Lung (tissue), 17 donors: ENCODE measurements at places on chromosomes 2 and 18. TPM values are rescaled to one million over a fixed set of nuclear protein-coding genes. Genes with fewer than 3 reads are reported as not detected.
A peak's percentile ranks its signal among the peaks of the same experiment; 100 is the strongest.

GRCh38 chr2:231542136-231542535 lies 11.9 kb upstream of the NMUR1 start:
- no peak overlapping the region for H3K4me3 ChIP-seq
- no peaks in the 10 kb centered on the region for H3K27me3 ChIP-seq
- H3K27ac ChIP-seq, result no peak overlapping the region
- no peaks in the 10 kb centered on the region for H3K36me3 ChIP-seq
- DNase-seq, result no peak

DNA sequence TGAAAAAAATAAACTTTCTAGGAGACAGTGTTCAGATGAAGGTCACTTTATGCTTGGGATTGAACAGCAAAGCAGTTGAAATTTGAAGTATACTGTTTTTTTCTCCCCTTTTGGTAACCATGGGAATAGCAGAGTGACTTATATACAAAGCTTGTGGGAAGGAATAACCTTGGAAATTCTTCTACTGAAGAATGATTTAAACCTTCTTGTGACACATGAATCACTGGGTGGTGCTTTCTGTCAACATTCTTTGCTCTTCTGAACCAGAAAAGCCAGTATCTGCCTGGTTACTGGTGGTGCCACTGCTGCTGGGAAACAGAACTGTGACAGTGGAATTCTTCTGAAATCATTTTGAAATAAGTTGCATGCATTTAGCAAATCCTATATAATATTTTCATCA lies 39.4 kb upstream of the RND3 start:
- no peaks in the 10 kb centered on the region for H3K36me3 ChIP-seq
- H3K27ac ChIP-seq, result no peak overlapping the region
- no peak for DNase-seq
- no peaks in the 10 kb centered on the region for H3K27me3 ChIP-seq
- no peaks in the 10 kb centered on the region for H3K4me1 ChIP-seq
- H3K4me3 ChIP-seq, result no peak overlapping the region

DNA sequence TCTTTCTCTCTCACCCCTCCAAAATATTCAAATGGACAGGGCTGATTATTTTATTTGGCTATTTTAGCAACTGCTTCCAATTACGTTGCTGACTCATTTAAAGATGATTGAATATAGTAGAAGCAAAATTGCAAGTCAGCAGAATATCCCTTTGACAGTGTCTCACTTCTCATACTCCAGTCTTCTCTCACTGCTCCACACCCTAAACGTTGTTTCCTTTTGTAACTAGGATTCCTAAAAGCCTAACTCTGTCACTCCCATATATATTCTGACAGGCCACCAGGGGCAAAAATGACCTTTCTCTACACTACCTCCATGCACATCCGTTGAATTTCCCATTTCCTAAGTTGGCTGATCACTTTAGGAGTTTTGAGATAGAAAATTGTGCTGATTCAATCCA lies 351.1 kb downstream of the RND3 start:
- no peaks in the 10 kb centered on the region for H3K36me3 ChIP-seq
- DNase-seq, result no peak
- H3K4me3 ChIP-seq, result no peak overlapping the region
- H3K27me3 ChIP-seq, result no peaks in the 10 kb centered on the region
- H3K4me1 ChIP-seq, result no peaks in the 10 kb centered on the region

GRCh38 chr2:31390324-31390723 lies 24.2 kb downstream of the XDH start:
- no peaks in the 10 kb centered on the region for H3K36me3 ChIP-seq
- H3K4me1 ChIP-seq, result no peaks in the 10 kb centered on the region
- H3K27ac ChIP-seq, result no peak overlapping the region
- no peaks in the 10 kb centered on the region for H3K27me3 ChIP-seq
- no peak for DNase-seq

GRCh38 chr2:3461801-3462492 lies 57.4 kb downstream of the ADI1 start:
- peaks cover 22% of the 10 kb centered on the region for H3K36me3 ChIP-seq
- no peaks in the 10 kb centered on the region for H3K27me3 ChIP-seq
- H3K4me3 ChIP-seq, result no peak overlapping the region
- no peak overlapping the region for H3K27ac ChIP-seq
- peak; percentile 78 for DNase-seq
- no peaks in the 10 kb centered on the region for H3K4me1 ChIP-seq

- H3K4me3 ChIP-seq, result no peak overlapping the region
- H3K4me1 ChIP-seq, result no peaks in the 10 kb centered on the region
- no peak overlapping the region for H3K27ac ChIP-seq
- H3K36me3 ChIP-seq, result no peaks in the 10 kb centered on the region
- H3K27me3 ChIP-seq, result no peaks in the 10 kb centered on the region
These were observed 41.9 kb upstream of the SPATS2L start for GRCh38 chr2:200264631-200265030.

DNA sequence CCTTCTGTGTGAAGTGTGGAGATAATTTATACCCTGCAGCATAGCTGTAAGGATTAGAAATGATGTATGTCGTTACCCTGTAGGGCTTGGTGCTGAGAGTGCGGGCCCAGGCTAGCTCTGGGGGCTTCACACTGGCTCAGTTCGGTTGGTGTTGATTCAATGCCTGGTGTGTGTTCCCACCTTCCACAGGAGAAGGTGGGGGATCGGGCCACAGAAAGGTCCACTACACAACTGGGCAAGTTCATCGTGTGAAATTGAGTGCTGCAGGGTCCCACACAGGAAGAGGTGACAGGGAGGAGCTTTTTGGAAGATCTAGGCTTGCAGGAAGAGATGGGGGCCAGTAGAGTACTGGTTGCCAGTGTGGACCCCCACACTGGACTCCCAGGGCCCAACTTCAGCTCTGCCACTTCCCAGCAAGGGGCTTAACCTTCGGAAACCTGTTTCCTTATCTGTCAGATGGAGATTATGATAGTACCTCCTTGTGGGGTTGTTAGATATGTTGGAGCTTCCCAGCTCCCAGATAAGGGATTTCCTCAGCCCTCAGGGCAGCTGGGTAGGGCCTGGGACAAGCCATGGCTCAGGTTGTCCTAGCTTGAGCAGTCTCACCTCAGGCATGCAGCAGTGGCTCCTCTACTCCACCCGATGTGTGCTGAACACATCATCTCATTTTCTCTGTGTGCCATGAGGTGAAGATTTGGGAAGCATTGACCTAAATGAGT lies 71.5 kb downstream of the TMEM247 start:
- H3K27ac ChIP-seq, result peak overlapping the region; percentile 75
- no peak overlapping the region for H3K4me3 ChIP-seq
- H3K4me1 ChIP-seq, result peaks cover 6% of the 10 kb centered on the region

GRCh38 chr2:12488352-12489318 lies 228.1 kb upstream of the TRIB2 start:
- no peaks in the 10 kb centered on the region for H3K27me3 ChIP-seq
- no peak overlapping the region for H3K4me3 ChIP-seq
- H3K36me3 ChIP-seq, result no peaks in the 10 kb centered on the region
- DNase-seq, result no peak

The DHRS9 gene
- total RNA-seq, result 1.5 TPM

The DNER gene
- 4.7 TPM for total RNA-seq

The UNC80 gene
- 0.03 TPM for total RNA-seq
